Calu3 (cell line): ENCODE measurements at places on chromosomes 5 and 9. TPM values are rescaled to one million over a fixed set of nuclear protein-coding genes. Genes with fewer than 3 reads are reported as not detected.

Gene SPAAR
- total RNA-seq, result not detected in 2 replicates

GRCh38 chr5:55338810-55339243 lies 31.0 kb downstream of the MTREX start:
- no peak for DNase-seq

Gene SRD5A1
- 15.6 and 15.9 TPM in 2 replicates for total RNA-seq

DNA sequence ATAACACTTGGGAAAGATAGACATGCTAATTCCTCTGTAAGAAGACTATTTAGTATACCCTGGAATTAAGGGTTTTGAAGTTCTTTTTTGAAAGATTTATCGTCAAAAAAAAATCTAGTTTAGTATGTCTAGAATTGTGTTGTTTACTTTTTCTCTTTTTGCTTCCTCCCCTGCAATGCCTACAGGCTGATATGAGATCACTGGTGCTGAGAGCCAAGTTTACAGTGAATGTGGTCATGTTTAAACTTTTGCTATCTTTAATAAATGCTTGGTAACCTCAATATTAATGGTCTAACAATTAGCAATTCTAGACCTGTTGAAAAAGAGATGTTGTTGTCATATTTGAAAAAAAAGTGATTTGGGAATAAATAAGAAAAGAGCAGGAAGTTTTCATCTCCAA lies 86.1 kb downstream of the CWC27 start:
- DNase-seq, result no peak

DNA sequence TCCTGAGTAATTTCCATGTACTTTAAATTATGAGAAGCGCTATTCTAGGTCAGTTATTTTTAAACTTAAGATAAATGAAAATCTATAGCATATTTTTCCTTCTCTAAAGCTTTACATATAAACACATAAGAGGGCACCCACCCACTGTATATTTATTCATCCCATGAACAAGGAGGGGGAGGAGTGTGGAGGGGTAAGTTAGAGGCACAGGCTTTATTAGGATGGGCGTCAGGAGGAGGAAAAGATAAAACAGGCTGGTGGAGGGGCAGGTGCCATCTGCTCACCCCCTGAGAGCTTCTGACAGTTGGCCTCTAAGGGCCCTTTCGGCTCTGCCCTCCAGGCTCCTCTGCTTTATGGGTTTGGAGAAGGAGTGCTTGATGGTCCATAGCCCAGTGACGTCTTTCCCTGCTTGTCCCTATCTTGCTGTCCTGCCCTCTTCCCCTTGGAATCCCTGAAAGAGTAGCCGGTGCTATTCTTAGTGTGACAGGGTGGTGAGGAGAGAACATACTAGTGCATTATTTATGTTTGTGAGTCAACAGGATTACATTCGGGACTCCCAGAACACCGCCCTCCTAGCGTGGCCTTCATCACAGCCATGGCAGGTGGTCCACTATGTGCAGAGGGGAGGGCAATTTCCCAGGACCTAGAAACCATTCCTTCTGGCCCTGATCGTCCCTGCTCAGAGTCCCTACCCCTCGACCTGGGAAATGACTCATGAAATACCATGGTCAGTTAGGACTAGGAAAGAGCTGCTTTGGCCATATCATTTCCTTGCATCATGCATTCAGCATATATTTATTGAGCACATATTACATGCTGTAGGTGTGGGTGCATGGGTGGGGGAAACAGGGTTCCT lies 7.9 kb upstream of the SYNPO start:
- DNase-seq, result no peak

DNA sequence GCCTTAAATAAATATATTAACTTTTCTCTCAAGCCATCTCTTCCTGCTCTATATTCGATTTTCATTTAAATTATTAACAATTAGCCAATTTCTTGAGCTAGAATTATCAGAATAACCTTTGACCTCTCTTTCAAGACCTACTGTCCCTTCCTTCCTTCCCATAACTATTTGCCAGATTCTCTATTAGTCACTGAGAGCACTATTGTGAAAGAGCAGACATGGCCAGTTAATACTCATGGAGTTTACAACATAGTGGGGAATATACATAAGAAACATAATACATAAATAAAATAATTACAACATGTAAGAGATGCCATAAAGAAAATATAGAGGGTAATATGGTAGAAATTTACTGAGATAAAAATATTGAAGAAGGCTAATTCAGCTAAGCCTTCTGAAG lies 72.1 kb upstream of the CHD1 start:
- DNase-seq, result no peak

GRCh38 chr5:156815988-156816599 lies 34.0 kb upstream of the PPP1R2B start:
- DNase-seq, result peak; percentile 64

Gene C9orf50
- not detected in 2 replicates for total RNA-seq

Gene SARDH
- total RNA-seq, result 0.12 TPM in 1 of 2 replicates, not detected in the other

Gene PCDHB3
- total RNA-seq, result 0.09 and 0.10 TPM in 2 replicates

Gene TLR4
- 0.12 and 0.64 TPM in 2 replicates for total RNA-seq

GRCh38 chr9:75938946-75939345 lies 48.5 kb downstream of the PCSK5 start:
- DNase-seq, result no peak

DNA sequence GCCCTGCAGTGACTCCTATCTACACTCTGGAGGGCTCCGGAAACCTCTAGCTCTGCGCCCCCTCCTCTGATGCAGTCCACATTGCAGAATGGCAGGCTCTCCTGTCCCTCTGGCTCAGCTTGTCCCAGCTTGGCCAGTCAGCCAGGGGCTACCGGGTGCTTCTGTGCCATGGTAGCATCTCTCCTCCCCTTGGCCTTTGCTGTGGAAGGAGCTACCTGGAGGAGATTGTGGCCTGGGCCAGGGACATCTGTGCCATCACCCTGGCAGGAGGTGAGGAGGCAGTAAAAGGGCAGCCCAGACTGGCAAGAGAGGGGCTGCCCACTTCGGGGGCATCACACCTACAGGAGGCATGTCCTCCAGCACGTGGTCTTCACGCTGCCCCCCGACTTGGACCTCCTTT lies 38.1 kb upstream of the FCN1 start:
- no peak for DNase-seq

Gene SHB
- 7.6 and 8.7 TPM in 2 replicates for total RNA-seq

DNA sequence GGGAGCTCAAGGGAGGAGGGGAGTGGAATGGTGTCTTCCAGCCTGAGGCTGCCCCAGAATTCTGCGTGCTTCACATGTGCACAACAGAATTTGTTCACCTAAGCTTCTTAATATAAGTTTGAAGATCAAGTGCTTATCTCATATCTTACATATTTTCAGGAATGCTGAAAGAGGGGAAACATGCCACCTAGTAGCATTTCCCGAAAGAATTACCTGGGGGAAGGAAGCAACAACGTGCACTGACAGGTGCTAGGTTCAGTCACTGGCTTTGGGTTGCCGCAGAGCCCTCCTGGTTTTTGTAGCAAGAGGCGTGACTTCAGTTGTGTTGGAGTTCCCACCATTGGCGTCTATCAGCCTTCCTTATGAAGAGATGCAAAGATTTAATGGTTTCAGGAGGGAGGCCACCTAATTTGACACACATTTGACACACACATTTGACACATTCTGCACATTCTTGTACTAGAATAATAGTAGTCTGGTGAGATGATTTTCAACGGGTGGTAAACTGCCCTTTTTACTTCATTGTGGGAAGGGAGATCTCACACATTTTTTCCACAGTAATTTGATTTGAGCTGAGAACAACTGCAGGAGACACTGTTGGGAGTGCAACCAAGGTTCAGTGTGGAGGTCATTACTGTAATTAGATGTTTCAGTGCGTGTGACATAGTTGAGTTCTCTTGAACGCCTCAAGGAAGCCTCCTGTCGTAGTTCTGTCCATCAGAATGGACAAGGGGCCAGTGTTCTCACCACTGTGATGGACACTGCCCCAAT lies 481.3 kb downstream of the CCDC171 start:
- DNase-seq, result no peak

GRCh38 chr9:113492343-113493202 lies 29.0 kb downstream of the RGS3 start:
- no peak for DNase-seq

Gene EMB
- 37.9 and 44.4 TPM in 2 replicates for total RNA-seq

DNA sequence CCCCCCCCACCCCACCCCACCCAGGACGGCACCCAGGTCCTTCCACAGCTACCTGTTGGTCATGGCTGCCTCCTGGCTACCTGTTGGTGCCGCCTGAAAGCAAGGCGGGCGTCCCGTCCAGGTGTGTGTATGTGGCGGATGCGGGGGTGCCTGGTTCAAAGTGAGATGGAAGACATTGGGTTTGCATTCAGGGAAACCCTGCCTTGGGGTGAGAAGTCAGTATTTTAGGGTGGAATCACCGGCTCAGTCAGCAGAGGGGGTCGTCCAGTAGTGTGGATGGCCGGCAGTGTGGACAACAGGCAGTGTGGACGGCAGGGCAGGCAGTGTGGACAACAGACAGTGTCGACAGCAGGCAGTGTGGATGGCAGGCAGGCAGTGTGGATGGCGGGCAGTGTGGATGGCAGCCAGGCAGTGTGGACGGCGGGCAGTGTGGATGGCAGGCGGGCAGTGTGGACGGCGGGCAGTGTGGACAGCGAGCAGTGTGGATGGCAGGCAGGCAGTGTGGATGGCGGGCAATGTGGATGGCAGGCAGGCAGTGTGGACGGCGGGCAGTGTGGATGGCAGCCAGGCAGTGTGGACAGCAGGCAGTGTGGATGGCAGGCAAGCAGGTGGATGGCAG lies 28.0 kb downstream of the NKD2 start:
- no peak for DNase-seq

DNA sequence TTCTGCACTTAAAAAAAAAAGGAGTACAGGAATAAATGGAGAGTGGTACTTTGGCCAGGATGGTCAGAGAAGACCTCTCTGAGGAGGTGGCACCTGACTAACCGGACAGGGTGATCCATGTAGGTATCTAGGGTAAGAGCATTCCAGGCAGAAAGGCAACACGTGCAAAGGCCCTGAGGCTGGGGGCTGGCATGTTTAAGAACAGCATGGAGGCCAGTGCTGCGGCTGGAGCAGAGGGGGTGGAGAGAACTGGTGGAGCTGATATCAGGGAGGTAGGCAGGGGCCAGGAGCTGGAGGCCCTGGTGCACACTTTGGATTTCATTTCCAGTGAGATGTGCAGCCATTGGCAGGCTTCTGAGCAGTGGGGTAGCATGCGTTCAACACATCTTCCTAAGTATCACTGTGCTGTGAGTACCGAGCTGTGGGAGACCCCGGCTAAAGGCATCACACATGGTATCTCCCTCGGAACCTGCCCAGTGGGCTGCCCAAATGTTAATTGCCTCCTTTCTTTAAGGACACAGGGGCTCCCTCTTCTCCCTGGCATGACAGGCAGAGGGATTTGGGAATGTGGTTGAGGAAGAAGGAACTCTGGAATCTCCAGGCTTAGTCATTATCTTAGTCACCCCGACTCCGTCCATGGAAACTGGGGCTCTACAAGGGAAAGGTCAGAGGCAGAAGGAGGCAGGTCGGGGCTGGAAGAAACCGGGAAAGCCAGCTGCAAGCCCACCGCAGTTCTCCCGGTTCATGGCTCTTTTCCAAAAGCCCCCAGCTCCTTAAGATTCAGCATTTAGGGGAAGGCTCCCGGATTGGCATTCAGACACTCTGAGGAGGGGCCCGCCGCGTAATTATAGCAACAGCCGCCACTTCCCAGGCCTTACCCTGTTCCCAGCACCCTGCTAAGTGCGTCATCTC lies 18.6 kb downstream of the SLC6A7 start:
- DNase-seq, result no peak

Gene SAXO1
- total RNA-seq, result 0.29 TPM in 1 of 2 replicates, not detected in the other

GRCh38 chr5:125877248-125877647 lies 546.0 kb upstream of the GRAMD2B start:
- no peak for DNase-seq

DNA sequence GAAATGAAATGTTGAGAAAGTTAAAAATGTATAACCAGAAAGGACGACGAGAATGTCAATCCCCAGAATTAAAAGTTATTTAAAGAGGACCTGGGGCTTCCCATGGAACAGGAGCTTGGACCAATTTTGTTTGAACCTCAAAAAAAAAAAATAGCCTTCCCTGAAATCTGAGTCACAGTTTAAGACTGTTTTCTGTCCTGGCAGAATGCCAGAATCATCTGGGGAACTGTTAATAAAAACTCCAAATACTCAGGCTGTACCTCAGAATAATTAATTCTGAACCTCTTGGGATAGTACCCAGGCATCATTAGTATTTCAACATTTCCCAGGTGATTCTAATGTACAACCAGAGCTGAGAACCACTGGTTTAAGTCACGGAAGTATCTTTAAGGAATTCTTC lies 102.2 kb upstream of the SLCO6A1 start:
- no peak for DNase-seq

Gene HTR4
- not detected in 2 replicates for total RNA-seq

Gene TAS2R1
- total RNA-seq, result not detected in 2 replicates

Gene NPR3
- total RNA-seq, result 0.15 and 0.19 TPM in 2 replicates

Gene ECM2
- not detected in 2 replicates for total RNA-seq

Gene C6
- 0.24 TPM in 1 of 2 replicates, not detected in the other for total RNA-seq

Gene KIF20A
- 52.6 and 68.9 TPM in 2 replicates for total RNA-seq

Gene CDKN2B-AS1
- total RNA-seq, result 8.9 and 10.5 TPM in 2 replicates
